ENCODE measurements at places on chromosomes 6 and 20.

GRCh38 chr20:12180107-12180661 lies 262.5 kb downstream of the BTBD3 start:
- DNase-seq: no peak

DNA sequence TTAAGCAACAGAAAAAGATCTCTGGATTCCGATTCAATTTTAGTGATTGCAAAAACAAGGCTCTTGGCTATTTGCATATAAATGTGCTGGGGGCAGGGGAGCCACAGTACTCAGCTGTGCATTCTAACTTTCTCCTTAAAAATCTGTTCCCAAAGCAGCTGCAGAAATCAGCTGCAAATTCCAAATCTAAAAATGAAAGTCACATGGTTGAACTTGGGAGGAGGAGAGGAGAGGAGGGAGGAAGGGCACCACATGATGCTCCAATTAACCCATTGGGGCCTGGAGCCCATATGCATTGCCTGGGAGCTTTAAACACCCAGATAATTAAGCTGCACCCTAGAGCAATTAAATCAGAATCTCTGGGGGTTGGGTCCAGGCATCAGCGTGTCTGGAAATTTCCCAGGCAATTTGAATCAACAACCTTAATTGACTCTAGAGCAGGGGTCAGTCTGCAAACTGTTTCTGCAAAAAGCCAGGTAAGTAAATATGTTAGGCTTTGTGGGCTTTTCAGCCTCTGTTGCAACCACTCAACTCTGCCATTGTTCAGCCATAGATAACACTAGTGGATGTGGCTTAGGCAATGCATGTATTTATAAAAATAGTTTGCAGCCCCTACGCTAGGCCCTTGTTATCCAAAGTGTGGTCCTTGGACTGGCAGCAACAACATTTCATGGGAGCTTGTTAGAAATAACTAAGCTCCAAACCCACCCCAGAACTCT lies 508.1 kb downstream of the KIF16B start:
- DNase-seq: no peak

DNA sequence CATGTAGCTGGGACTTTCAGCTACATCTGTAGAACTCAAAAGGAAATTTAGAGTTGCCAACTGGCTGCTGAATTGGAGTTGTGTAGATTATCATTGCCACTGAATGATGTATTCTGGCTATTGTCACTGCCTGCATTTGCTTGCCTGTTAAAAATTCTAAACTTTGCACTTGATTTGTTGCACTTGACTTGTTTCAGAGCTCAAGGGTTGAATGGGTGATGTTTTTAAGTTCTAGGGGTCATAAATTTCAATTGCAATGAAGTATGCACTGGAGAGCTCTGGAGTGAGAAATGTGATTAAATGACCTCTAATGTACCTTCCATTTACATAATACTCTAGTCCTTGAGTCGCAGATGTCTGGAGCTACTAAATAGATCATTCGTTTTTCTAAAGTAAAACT lies 102.4 kb downstream of the TNFRSF21 start:
- DNase-seq: no peak

- DNase-seq: peak; percentile 65
Observed at GRCh38 chr20:33732166-33732970, 572 bp downstream of the ZNF341 start.

GRCh38 chr6:84150705-84151104 lies 76.7 kb downstream of the CEP162 start:
- DNase-seq: peak; percentile 11

- DNase-seq: no peak
Observed at GRCh38 chr6:22164236-22164635, 132.6 kb downstream of the PRL start.

GRCh38 chr6:85111481-85112011 lies 338.3 kb upstream of the NT5E start:
- DNase-seq: no peak

DNA sequence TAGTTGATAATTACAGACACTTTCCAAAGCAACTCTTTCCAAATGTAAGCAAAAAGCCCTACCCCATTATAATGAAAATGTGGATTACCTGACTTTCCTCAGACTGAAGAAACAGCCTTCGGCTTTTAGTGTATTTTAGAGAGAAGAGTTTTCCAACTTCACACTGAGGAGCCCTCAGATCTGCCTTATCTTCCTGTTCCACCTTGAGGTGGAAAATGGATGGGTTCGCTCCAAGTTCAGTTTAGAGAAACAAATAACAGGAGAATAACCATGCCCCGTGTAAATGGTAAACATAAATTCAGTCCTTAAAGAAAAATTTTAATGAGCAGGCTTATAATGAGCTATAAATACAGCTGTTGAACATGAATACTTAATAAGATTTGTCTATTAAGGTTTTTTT lies 21.1 kb upstream of the MTHFD1L start:
- no peak for DNase-seq

GRCh38 chr20:1622450-1622849 lies 2.6 kb upstream of the SIRPB1 start:
- DNase-seq: peak; percentile 41

DNA sequence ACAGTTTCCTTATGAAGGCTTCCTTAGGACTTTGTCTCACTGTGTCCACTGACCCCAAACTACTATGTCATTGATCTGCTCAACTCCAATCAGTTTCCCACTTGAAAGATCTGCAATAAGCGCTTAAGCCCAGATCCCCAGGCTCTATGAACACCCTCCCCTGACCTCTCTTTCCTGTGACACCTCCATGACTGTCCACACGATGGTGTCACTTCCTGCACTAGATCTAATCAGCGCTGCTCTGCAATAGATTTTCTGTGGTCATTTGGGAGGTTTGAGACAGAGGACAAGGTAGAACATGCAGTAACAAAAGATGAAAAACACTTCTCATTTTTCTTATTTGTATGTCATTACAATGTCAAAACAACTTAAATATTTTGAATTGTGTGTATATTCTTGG lies 304.6 kb upstream of the AGPAT4 start:
- no peak for DNase-seq

DNA sequence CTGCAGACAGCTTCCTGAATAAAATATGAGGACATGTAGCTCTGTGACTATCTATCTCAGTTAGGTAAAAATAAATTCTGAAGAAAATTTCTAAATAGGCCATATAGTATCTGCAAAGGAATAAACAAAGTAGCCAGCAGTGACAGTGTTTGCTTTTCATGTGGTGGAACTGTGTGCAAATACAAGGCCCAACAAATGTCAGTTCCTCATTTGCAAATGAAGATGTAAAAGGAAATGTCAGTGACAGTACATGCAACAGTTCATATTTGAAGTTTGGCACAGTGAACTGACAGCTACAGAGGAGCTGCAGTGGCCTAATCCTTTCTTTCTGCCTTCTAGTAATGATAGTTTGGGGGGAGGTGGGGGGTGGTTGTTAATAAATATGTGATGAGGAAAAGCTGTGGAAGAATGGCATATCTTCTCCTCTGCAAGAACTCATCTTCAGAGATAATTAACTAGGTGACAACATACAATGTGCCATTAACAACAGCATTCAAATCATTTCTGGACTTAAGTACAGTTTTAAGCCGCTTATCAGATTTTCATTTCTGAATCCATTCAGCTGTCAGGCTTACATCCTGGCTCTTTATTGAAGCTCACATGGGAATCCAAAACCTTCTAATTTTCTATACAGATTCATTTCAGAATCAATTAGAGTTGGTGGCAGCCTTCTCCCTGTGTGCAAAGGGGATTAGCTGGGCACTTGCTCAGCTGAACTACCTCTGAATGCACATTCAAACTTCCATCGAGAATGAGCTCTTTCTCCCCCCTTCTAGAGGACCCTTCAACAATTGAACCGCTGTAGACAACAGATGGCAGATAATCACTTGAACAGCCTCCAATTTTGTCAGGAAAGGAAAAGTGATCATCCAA lies 1059.0 kb upstream of the EPHA7 start:
- DNase-seq: no peak
